ENCODE measurements at places on chromosomes 5 and 9.

- no peak for DNase-seq
Measured at GRCh38 chr9:34211395-34211794, 32.6 kb downstream of the UBAP1 start.

DNA sequence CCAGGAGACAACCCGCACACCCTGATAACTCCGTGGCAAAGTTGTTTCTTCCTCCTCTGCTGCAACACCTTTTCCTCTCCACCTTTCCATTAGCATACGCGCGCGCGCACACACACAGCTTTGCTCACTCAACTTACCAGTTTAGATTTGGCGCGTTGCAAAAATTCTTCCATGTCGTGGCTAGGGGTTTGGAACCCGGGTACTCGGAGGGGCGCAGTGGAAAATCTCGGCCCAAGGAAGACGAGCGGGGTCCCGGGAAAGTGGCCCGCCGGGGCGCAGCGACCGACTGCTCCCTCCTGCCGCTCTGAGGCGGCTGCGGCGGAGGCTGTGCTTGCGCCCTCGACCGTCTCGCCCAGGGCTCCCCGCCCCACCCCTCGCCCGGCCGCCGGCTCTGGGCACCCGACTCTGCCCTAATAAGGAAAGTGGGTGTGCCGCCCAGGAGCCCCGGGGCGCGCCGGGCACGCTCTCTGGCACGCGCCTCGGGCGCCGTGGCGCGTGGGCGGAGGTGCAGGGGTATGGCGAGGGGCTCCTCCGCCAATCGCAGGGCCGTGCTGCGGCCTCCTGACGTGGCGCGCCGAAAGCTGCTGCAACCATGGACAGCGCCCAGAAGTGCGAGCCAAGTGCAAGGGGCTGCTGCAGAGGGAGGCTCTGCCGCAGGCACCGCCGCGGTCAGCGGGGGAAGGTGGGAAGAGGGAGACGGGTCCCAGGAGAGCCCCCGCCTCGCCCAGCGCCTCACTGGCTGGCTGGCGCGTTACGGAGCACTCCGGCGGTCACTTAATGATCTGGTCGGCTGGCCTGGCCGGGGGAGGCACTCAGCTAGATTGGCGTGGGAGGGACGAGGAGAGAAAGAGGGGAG, at the start of gene PRUNE2:
Gene PRUNE2, minus strand, starts transcription at position 324 of the 856 bp plus-strand sequence. Its CDS starts 151 bp downstream, at position 173.
- DNase-seq = peak; percentile 64

GRCh38 chr9:129480227-129480626, 140.7 kb downstream of the C9orf50 start:
- no peak for DNase-seq

DNA sequence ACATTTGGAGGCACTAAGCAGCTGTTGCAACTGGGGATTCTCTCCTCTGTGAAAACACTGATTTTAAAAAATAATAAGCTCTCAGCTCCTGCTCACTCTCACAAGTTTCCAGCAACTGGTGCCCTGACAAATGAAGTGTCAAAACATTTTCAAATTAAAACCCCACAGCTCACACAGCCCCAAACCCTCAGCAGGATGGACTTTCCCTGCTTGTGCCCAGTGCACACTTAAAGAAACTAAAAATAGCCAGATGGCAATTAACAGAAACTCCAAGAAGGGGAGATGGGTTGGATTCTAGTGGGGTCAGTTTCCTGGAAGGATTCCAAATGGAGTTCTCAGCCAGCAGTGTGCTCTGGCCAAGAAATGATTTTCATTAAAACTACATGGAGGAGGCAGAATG, 163.0 kb upstream of the PUM3 start:
- peak; percentile 3 for DNase-seq

DNA sequence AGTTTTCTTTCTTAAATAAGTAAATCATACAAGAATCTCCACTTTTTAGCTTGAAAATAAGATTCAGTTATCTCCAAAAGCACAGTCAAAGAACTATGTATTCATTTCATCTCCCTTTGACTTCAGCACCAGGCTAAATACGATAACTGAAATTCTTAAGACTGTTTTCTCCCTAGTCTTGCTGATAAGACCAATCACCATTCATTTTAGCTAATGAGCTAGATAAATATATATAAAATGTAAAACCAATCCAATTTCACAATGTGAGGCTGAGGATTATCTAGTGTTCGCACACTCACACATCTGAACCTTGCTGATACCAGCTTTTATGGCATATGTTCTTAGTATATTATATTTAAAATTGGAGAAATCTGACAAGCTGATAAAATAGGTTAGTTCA, 17.3 kb upstream of the ZNF622 start:
- DNase-seq = no peak

DNA sequence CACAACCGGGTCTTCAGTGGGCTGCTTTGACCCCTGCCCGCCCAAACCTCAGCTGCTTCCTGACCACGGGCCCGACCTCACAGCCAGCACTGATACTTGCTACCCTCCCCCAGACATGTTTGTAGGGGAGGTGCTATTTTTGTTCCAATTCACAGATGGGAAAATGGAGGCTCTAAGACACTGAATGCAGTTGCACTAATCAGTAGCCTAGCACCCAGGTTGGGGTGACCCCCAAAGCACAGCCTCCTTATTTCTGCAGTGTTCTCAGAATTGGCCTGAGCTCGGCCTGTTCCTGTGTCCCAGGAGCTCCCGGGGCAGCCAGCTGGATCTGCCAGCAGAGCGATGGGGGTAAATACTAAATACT, 22.6 kb downstream of the LAMC3 start:
- no peak for DNase-seq

- DNase-seq = no peak
Measured at GRCh38 chr5:68550015-68550414, 334.5 kb downstream of the PIK3R1 start.

GRCh38 chr9:108584860-108585259, 270.9 kb downstream of the ACTL7B start:
- DNase-seq = no peak
